Sigmoid colon (tissue), 7 donors: ENCODE measurements at places on chromosomes 7 and 10.

- DNase-seq, result no peak
Observed at GRCh38 chr10:22655312-22655981, 58.9 kb downstream of the PIP4K2A start.

DNA sequence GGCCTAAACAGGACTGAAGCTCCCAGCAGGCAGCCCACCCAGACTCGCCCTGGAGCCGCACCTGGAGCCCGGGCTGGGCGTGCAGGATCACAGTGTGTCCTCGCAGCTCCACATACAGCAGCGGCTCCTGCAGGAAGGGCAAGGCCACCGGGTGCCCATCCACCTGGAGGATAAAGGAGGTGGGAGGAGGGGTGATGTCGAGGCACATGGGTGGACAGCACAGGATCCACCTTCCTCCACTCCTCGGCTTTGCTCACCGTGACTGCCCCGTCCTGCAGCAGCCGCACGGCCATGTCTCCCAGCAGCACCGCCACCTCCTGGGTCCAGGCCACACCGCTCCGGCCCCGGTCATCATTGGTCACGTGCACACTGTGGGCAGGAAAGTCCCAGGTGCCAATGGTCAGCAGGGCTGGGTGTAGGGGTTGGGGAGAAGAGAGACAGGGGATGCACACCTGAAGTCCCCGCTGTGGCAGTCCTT is 16.8 kb downstream of the ATP6V1F start:
- DNase-seq, result peak; percentile 61

- no peak for DNase-seq
Observed at GRCh38 chr7:133783276-133783675, 343.9 kb upstream of the LRGUK start.

DNA sequence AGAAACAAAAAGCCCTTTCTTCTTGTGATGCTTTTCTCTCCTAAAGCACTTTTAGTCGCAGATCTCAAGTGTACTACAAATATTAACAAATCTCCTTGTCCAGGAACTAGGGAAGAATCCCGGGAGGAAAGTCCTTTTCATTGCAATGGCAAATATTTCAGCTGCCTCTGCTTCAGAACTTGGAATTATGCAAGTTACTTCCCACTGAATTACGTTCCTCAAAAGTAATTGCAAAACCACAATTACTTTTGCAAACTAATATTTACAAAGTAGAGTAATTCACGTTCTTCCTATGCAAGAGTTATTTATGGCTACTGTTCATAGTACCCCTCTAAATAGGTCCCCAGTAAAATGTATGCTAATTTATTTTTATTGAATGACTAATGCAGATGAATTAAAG is 14.5 kb downstream of the PRKCQ start:
- DNase-seq, result no peak

DNA sequence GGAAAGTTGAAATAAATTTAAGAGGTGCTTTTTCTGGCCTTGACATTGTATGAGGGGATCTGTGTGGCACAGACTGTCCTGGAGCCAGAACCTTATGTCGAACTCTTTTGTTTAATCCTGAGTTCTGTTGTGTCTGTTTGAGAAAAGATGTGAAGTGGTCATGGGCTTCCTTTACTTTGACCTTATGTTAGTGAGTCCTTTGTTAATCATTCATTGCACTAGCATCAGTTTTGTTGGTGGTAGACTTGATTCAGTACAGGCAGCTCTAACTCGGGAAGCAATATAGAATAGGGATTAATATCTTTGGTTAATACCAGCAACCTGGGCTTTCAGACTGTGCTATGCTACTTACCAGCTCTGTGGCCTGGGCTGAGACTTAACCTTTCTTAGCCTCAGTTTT is 123.9 kb upstream of the FZD1 start:
- no peak for DNase-seq

GRCh38 chr7:102988088-102988487 is 75.3 kb downstream of the LRRC17 start:
- DNase-seq, result no peak

DNA sequence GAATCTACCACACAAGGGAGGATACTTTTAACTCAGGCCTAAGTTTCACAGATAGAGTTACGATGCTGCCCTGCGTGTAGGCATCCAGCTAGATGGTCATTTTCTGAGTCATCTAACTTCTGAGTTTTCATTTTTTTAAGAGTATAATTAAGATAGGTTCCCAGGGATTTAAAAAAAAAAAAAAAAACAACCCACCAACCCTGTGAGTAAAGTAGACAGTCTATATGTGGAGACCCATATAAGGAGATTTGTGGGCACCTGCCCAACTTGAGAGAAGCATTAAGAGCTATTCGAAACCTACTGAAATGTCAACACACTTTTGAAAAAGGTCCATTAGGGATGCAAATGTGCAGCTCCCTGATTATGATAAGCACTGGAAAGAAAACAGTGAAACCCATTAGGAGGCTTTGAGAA is 257.3 kb downstream of the TRIL start:
- no peak for DNase-seq

DNA sequence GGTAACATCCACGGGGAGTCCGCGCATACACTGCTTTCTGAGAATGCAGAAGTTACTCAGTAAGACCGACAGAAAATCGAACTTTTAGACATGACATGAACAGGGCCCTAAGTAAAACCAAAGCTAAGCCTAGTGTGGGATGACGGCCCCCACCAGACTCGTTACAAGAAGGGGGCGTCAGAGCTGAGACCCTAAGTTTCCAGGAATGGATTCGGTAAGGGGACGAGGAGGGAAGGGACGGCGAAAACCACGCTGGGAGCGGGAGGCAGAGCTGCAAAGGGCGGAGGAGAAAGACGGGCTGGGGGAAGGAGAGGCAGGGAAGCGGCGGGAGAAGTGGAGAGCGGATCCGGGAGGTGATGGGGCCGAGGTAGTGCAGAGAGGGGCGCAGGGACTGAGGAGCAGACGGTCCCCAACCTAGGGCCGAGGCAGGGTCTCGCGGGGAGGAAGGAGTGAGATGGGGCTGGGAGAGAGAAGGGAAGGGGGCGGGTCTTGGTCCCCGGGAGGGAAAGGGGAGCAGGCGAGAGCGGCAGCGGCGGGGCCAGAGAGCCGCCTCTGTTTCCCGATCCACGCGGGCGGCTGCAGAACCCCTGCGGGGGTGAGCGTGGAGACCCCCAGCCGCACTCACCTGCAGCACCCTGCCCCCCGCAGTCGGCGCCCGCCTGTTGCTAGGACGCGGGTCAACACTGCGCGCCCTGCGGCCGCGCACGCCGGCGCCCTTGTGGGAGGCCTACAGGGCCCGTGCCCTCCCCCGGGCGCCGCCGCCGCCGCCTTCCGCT is 513 bp downstream of the ODAD2 start:
- DNase-seq, result peak; percentile 69

DNA sequence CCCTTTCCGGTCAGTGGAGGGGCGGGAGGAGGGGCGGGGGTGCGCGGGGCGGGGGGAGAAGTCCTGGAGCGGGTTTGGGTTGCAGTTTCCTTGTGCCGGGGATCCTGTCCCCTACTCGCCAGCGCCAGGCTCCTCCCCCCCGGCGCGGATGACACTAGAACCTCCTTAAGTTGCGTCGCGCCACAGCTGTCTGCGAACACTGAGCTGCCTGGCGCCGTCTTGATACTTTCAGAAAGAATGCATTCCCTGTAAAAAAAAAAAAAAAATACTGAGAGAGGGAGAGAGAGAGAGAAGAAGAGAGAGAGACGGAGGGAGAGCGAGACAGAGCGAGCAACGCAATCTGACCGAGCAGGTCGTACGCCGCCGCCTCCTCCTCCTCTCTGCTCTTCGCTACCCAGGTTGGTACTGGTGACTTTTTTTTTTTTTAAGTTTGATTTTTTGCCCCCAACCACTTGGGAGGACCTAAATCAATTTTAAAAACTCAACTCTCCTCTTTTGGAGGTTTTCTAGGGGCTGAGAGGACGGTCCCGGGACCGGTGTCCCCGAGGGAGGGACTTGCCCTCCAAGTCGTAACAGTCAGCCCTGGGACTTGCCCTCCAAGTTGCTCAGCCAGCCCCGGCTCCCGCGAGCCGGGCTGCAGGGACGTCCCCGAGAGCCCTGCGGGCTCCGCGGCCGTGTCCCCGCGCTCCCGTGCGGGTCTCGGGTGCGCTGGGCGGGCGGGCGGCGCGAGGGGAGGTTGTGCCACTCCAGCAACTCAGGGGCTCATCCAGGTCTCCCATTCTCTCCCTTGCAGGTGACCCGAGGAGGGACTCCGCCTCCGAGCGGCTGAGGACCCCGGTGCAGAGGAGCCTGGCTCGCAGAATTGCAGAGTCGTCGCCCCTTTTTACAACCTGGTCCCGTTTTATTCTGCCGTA is at the start of gene GATA3:
GATA3 (plus strand) TSS at position 195 of the 914 bp plus-strand sequence. CDS start 968 bp downstream, outside the sequence.
- no peak for DNase-seq
